ENCODE measurements at places on chromosomes 12 and 14.

GRCh38 chr12:107374161-107374840 is 281.0 kb upstream of the CRY1 start:
- DNase-seq: no peak

GRCh38 chr12:119772431-119772830 is 104.5 kb downstream of the PRKAB1 start:
- no peak for DNase-seq

- DNase-seq: peak; percentile 85
Measured at GRCh38 chr12:47082796-47083621, 3.2 kb upstream of the AMIGO2 start.

GRCh38 chr14:76844223-76844622 is 18.0 kb downstream of the LRRC74A start:
- no peak for DNase-seq

DNA sequence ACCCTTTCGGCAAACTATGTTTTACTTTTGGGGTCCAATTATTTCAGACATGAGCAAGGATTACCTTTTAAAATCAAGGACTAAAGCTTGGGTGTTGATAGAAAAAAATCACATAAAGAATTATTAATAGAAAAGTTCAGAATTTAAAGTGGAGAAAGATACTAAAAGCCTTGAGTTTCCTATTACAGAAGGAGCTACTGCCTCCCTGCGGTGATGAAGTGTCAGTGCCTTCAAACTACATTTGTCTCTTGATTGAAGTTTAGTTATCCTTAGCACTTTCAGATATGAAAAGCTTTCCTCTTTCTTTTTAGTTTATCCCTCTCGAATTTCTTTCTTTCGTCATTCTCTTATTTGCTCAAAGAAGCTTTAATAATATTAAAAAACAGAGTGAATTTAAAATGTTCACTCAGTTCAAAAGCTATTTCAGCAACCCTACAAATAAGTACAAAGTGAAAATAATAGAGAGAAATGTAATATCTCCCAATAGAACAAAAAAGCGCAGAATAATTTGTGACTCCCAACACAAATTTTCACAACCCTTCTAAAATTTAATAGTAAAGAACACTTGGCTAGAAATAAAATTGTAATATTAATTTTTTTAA is 87.6 kb downstream of the SEC23A start:
- no peak for DNase-seq

- no peak for DNase-seq
Measured at GRCh38 chr14:62162998-62163589, 400.9 kb downstream of the SNAPC1 start.

GRCh38 chr14:96268431-96269358 is 12.7 kb downstream of the BDKRB1 start:
- no peak for DNase-seq

DNA sequence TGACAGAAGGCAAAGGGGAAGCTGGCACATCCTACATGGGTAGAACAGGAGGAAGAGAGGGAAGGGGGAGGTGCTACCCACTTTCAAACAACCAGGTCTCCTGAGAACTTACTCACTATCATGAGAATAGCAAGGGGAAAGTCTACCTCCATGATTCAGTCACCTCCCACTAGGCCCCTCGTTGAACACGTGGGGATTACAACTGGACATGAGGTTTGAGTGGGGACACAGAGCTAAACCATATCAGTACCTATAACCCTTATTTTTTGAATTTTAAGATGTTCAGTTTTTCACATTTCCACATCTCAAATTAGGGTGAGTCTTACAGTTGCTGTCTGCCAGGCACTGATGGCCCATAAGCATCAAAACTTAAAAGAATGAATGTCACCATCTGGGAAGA is 80.2 kb upstream of the ST8SIA1 start:
- DNase-seq: no peak

DNA sequence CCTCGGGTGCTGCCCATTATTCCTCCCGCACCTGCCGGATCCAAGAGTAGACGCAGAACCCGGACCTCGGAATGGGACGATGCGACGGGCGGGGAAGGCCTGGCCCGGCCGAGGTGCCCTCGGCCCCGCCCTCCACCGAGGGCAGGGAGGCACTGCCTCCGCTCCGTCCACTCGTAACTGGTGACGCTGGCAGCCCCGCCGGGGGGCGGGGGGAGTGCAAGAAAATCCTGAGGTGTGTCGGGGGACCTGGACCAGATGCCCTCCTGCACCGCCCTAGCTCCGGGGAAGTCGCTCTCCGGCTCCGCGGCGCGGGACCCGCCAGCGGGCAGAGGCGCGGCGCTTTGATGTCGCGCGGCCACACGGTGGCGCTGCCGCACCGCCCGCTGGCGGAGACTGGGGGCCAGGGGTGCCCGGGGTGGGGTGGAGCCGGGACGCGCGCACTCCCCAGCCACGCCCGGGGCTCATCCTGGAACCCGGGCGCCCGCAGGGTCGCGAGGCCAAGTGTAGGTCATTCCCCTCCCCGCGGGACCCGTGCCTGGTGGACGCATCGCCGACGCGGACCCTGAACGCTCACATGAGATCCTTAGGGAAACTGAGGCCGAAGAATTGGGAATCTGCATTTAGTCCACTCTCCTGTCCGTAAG is 202.8 kb downstream of the TTC8 start:
- no peak for DNase-seq

DNA sequence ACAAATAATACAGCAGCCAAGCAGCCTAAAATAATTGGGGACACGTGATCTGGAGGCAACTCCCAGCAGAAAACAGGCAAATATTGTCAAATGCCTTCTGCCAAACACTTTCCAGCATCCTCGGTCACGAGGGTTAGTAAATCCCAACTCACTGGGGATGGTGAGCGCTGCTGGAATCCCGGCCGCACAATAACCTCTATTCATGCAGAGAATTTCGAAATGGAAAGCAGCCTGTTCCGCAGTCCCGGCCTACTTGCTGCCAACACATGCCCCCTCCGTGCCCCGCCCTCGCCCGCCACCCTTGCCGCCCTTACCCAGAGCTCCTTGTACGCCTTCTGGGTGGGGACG is 62.2 kb downstream of the RFX4 start:
- no peak for DNase-seq

DNA sequence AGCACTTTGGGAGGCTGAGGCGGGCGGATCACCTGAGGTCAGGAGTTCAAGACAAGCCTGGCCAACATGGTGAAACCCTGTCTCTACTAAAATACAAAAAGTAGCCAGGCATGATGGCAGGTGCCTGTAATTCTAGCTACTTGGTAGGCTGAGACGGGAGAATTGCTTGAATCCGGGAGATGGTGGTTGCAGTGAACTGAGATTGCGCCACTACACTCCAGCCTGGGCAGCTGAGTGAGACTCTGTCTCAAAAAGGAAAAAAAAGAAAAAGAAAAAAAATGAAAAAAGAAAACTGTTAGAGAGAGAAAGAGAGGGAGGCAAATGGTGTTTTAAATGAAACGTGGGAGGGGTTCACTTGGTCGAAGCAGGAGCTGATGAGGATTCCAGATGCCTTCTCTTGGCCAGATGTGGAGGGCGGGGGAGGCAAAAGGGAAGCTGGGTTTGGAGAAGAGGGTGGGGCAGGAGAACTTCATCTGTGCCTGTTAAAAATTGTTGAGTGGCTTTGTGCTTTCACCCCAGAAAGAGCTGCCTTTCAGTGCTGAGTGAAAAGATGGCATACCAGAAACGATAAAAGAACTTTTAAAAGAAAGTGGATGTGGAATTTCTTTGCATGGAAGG is 1.1 kb downstream of the EMP1 start:
- DNase-seq: no peak

- no peak for DNase-seq
Measured at GRCh38 chr12:53944209-53944608, 5.6 kb downstream of the HOXC13 start.

GRCh38 chr12:132639956-132640520 is 21.5 kb downstream of the P2RX2 start:
- DNase-seq: no peak

GRCh38 chr12:121005346-121005815 is 10.9 kb downstream of the C12orf43 start:
- no peak for DNase-seq

- DNase-seq: no peak
Measured at GRCh38 chr14:91158091-91158790, 44.4 kb downstream of the DGLUCY start.

Data from HS-27A (cell line).